LHCN-M2 (cell line): ENCODE measurements at places on chromosomes 16 and 17. TPM values are rescaled to one million over a fixed set of nuclear protein-coding genes. Genes with fewer than 3 reads are reported as not detected.

DNA sequence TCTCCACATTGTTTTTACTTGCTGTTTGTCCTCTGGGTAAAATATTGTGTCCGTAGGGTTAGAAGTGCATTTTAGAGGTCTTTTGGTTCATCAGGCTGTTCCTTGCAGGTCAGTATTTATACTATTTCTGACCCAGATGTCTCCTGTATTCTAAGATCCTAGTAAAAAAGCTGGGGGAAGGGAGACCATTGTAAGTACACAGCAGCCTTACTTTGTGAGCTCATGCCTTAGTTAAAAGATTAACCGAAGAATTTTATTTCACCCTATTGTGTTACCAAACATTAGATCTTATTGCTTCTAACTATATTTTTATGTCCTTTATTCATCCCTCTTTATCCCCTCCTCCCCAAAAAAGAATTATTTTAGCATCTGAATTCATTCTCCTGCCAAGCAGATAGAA lies 444.1 kb upstream of the RBFOX1 start:
- DNase-seq = no peak

DNA sequence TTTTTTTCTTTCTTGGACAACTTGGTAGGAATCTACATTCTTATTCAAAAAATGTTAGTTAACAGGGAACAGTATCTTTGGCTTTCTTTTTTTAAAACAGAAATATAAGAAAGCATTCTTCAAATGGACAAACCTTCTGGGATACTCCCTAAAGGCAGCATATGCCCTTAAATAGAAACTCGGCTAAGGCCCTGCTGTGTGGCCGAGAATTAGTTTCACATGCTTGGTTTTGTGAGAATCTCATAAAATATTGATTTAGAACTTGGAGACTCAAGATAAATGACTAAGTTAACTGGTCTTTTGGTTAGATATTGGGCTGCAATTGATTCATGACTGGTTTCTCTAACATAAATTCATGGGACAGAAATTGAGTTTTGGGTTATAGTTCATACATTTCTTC lies 359.9 kb upstream of the XYLT1 start:
- no peak for DNase-seq

- no peak for DNase-seq
Measured at GRCh38 chr16:85359147-85359822, 247.0 kb upstream of the CIBAR2 start.

GRCh38 chr17:18064053-18064452 lies 23.7 kb upstream of the DRG2 start:
- peak; percentile 25 for DNase-seq

DNA sequence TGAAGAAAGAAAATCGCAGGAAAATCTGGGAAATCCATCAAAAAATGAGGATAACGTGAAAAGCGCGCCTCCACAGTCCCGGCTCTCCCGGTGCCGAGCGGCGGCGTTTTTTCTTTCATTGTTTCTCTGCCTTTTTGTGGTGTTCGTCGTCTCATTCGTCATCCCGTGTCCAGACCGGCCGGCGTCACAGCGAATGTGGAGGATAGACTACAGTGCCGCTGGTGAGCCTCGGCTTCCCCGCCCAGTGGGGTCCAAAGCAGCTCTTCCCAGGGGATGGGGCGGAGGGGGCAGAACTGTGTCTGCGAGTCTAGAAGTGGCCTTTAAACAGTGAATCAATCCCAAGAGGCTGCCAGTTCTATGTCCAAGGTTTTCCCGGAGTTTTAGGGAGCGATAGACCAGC lies 19.8 kb downstream of the FAM234A start:
- DNase-seq = no peak

DNA sequence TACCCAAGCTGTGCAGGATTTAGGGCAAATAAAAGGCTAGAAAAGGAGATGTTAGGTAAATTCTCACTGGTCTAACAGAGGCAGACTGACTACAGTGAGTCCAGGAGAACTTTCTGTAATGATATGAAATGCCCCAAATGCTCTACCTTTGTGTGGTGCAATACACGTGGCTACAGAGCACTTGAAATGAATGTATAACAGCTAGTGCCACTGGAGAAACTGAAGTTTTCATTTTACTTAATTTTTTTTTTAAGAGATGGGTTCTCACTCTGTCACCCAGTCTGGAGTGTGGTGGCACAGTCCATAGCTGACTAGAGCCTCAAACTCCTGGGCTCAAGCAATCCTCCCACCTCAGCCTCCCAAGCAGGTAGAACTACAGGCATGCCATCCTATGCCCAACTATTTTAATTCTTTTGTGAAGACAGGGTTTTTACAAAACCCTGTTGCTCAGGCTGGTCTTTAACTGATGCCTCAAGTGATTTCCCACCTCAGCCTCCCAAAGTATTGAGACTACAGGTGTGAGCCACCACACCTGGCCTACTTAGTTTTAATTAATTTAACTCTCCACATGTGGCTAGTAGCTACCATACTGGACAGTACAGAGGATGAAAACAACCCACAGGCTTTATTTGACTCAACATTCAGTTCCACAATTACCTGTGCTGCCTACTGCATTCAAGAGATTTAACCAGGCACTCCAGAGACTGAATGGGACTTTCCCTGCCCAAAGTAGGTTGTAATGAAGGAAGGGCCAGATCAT lies 84.8 kb upstream of the PLEKHM1 start:
- no peak for DNase-seq

DNA sequence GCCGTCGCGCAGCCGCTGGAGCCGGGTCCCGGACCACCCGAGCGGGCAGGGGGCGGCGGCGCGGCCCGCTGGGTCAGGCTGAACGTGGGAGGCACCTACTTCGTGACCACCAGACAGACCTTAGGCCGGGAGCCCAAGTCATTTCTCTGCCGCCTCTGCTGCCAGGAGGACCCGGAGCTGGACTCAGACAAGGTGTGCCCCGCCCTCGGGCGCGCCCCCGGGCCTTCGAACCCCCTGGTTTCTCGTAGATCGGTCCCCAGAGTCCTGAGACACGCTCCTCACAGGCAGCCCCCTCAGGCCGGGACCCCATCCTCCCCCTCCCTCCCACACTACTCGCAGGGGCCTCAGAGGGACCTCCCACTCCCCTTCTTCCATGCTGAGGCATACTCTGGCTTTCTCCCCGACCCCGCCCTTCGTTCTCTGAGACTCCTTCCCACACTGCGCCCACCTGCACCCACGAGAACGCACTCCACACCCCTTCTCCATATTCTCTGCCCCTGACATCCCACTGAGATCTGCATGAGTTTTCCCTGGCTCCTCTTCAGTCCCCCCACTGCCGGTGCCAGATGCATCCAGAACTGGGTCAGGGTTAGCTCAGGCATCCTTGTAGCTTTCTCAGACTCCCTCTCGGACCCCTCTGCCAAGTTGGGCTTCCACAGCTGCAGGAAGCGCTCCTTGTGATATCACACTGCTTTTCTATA lies 523 bp downstream of the KCTD2 start:
- no peak for DNase-seq

GRCh38 chr17:76889323-76889722 lies 21.1 kb downstream of the MGAT5B start:
- no peak for DNase-seq

DNA sequence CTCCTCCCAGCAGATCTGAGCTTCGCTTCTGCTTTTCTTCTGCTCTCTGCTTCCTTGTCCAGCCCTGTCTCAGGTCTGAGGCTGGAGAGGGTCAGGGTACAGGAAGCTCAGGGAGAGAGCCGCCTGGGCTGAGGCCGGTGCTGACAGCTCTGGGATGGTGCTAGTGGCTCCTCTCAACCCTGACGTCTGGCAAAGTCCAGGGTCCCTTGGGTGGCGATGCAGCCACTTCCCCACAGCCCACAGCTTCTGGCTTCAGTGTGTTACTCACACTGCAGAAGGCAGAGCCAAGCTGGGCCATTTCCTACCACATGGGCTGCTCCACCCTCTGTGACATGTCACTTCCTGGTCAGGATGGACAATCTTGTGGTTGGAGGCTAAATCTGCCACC lies at the start of gene CD300C:
Gene CD300C, minus strand, starts transcription at position 273 of the 388 bp plus-strand sequence. CDS start 333 bp downstream, outside the sequence.
- no peak for DNase-seq

DNA sequence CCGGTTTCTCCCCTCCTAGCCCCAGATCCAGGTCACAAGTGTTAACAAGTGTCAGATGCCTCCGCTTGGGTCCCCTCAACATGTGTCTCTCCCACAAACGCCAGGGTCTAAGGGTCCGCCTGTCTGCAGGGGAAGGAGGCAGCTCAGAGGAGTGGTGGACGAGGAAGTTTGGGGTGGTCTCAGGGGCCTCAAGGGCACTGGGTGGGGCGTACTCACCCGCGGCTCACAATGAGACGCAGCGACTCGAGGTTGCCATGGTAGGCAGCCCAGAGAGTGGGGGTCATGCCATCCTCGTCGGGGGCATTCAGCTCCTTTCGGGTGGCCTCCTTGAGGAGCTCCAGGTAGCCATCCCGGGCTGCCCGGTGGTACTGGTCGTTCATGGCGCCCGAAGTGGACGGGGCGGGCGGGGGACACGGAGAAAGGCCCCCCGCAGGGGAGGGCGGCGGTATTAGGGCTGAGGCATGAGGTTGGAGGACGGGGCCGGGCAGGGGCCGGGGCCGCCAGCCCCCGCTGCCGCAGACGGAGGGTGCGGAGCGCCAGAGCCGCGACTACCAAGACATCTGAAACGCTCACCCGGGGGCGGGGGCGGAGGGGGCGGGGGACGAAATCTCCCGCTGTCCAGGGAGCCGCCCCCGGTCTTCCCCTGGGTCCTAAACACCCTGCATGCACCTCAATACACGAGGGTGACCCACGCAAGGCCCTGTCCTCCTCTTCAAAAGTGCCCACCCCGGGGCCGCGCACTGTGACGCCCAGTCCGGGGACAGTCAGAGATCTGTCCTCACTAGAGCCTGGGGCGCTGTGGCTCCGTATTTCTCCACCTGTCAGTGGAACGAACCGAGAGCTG lies at the start of gene USH1G:
Gene USH1G, minus strand, starts transcription at position 562 of the 844 bp plus-strand sequence. Its CDS starts 182 bp downstream, at position 380.
- DNase-seq = no peak

DNA sequence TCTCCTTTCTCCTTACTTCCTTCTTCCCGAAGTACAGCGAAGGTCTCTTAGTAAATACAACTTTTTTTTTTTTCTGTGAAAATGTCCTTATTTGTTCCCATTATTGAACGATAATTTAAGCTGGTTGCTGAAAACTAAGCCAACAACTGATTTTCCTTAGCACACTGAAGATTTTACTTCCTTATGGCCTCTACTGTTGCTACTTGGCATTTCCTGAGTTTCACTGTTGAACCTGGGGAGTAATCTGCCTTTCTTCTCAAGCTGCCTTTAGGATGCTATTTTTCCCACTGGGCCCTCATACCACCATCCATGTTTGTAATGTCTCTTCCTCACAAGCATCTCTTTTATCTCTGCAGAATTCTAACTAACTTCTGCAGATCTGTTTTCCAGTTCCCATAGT lies 26.1 kb downstream of the UBE2O start:
- no peak for DNase-seq

GRCh38 chr17:43125967-43126910 lies 1.1 kb upstream of the BRCA1 start:
- peak; percentile 9 for DNase-seq

DNA sequence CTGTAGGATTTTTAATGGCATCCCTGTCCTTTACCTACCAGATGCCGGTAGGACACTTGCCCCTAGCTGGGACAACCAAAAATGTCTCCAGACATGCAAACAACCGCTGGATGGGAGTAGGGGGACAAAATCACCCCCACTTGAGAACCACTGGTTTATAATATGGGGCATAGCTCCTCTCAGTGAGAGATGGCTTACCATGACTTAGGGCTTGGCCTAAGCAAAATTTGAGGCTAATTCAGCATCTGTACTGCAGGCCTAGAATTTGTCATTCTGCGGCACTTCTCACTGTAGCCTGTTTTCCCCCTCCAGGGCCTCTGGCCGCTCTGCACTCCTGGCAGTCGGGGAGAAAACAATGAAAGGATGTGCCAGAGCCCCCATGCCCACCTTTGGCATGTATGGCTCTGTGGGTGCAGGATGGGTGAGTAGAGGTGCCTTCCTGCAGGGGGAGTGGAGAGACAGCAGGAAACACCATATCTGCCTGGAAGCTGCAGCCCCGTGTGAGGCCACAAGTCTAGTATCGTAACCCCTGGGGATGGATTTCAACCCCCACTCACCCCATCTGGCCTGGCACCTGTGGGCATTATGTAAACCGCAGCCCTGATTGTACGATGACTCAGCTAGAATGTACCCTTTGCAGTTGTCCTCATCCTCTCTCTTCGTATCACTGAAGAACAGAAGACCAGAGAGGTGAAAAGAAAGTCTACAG lies 268.1 kb downstream of the SOX9 start:
- DNase-seq = peak; percentile 99

GRCh38 chr17:4744999-4745969 lies 5.6 kb upstream of the CXCL16 start:
- DNase-seq = no peak

DNA sequence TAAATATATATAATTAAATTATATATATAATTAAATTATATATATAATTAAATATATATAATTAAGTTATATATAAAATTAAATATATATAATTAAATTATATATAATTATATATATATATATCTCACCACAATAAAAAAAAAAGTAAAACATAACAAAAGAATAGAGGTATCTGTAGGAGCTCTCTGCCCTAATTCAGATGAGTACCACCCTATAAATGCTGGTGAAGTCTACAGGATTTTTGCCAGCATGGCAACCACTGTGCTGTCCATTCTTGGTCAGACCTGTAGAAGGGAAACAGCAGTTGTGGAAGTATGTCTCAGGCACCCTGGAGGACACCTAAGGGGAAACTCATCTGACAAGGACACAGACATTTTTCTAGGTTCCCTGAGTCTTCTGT lies 259.7 kb downstream of the PRKCA start:
- no peak for DNase-seq

- DNase-seq = peak; percentile 93
Measured at GRCh38 chr17:50200457-50201275, 765 bp downstream of the COL1A1 start.

GRCh38 chr16:63315229-63315628 lies 1279.0 kb upstream of the CDH8 start:
- DNase-seq = no peak

- no peak for DNase-seq
Measured at GRCh38 chr16:27781195-27781524, 231.2 kb downstream of the KATNIP start.

GRCh38 chr16:20538181-20538580 lies 38.0 kb downstream of the ACSM2B start:
- no peak for DNase-seq

- no peak for DNase-seq
Measured at GRCh38 chr16:78284326-78284725, 184.9 kb downstream of the WWOX start.

- DNase-seq = no peak
Measured at GRCh38 chr16:5490499-5490898, 392.9 kb upstream of the EEF2KMT start.

- DNase-seq = peak; percentile 87
Measured at GRCh38 chr17:32142038-32142856, at the start of gene RHOT1. Gene RHOT1 (plus strand): TSS chr17:32142502. CDS start chr17:32142693, 191 bp downstream.

NOMO2 gene
- total RNA-seq = 105 and 111 TPM in 2 replicates

PDILT gene
- not detected in 2 replicates for total RNA-seq

ASGR2 gene
- total RNA-seq = not detected in 2 replicates

CDRT15L2 gene
- not detected in 2 replicates for total RNA-seq

CCDC92B gene
- not detected in 2 replicates for total RNA-seq

MPP3 gene
- total RNA-seq = 4.1 and 6.7 TPM in 2 replicates

KCNJ2 gene
- 2.6 and 3.6 TPM in 2 replicates for total RNA-seq
